ENCODE measurements at places on chromosomes 4 and X.

DNA sequence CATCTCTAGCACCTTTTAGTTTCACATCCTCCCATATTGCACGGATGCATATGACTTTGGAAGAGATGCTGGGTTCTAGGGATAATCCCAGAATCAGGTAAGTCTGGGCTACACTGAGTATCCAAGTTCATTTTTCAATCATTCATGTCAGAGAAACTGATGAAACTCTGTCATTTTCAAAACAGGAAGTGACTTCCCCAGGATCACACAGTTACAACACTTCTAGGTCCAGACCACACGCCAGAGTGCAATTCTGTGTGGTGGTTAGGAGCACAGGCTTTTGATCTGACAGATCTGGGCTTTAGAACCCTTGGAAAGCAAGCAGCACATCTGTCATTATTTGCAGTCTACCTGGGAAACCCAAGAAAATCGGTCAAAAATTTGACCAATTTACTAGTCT is 52.1 kb upstream of the CDKN2AIP start:
- no peak for DNase-seq

DNA sequence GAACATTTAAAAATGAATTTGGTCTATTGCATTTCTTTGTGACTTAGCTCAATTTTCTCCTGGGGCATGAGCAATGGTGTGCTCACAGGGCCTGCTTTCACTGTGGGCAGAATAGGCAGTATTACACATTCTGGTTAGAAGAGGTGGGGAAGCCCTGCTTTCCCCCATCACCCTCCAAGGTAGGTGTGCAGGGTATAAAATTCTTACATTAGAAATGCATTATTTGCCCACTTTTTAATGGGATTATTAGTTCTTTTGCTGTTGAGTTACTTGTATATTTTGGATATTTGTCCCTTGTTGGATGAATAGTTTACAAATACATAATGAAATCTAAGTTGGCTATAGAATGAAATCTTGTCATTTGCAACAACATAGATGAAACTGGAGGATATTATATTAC is 8.3 kb upstream of the STBD1 start:
- DNase-seq: no peak

GRCh38 chrX:48467281-48467761 is 2.7 kb downstream of the SLC38A5 start:
- no peak for DNase-seq

- DNase-seq: no peak
These were observed 32.1 kb downstream of the TSPAN5 start for GRCh38 chr4:98626350-98626749.

GRCh38 chr4:168900080-168900479 is 110.0 kb downstream of the CBR4 start:
- no peak for DNase-seq

DNA sequence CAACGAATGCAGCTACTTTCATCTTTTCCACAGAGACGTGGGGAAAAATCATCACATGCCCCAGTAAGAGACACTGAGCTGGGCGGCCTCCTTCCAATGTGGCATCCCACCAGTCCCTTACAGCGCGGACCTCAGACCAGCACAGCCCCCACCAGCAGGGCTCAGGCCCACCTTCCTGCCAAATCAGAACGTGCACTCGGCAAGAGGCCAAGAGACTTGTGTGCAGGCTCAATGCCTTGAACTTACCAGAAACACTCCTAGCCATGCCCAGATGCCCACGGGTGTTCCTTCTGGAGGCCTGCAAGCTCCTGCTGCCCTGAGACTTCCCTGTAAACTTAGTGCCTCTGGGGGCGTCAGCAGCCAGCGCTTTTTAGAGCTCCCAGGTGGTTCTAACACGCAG is 31.2 kb downstream of the WDR1 start:
- no peak for DNase-seq

- DNase-seq: no peak
These were observed 36.8 kb upstream of the VBP1 start for GRCh38 chrX:155179346-155179997.

DNA sequence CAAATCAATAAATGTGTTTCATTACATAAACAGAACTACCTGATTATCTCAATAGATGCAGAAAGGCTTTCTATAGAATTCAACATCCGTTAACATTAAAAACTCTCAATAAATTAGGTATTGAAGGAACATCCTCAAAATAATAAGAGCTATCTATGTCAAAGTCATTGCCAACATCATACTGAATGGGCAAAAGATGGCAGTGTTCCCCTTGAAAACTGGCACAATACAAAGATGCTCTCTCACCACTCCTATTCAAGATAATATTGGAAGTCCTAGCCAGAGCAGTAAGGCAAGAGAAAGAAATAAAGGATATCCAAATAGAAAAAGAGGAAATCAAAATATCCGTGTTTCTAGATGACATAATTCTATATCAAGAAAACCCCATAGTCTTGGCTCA is 466.4 kb downstream of the MAGEE1 start:
- DNase-seq: no peak

GRCh38 chrX:46710425-46710824 is 48.5 kb downstream of the SLC9A7 start:
- no peak for DNase-seq

- DNase-seq: no peak
These were observed 472.4 kb downstream of the ZNF674 start for GRCh38 chrX:46072791-46073190.

Data from activated T-helper 1 cell treated with anti-CD3 and anti-CD28 coated beads, Interleukin-12 subunit alpha, Interleukin-12 subunit beta, Interleukin-2, Interleukin-4 antibody, amounts not matched to agents 30 ng/mL and 10 ng/mL and 1 ng/mL, durations not matched to agents 14 hours and 24 hours and 36 hours (primary cell).